AG09309 (cell line): ENCODE measurements at places on chromosomes 3 and 15.

DNA sequence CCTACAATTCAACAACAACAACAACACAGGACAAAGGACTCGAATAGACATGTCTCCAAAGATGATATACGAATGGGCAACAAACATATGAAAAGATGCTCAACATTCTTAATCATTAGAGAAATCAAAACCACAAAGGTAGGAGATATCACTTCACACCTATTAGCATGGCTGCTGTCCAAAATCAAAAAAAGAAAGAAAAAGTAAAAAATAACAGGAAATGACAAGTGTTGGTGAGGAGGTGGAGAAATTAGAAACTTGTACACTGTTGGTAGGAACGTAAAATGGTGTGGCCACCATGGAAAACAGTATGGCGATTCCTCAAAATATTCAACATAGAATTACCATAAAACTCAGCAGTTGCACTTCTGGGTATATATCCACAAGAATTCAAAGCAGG, 312.3 kb upstream of the STT3B start:
- no peak for DNase-seq

DNA sequence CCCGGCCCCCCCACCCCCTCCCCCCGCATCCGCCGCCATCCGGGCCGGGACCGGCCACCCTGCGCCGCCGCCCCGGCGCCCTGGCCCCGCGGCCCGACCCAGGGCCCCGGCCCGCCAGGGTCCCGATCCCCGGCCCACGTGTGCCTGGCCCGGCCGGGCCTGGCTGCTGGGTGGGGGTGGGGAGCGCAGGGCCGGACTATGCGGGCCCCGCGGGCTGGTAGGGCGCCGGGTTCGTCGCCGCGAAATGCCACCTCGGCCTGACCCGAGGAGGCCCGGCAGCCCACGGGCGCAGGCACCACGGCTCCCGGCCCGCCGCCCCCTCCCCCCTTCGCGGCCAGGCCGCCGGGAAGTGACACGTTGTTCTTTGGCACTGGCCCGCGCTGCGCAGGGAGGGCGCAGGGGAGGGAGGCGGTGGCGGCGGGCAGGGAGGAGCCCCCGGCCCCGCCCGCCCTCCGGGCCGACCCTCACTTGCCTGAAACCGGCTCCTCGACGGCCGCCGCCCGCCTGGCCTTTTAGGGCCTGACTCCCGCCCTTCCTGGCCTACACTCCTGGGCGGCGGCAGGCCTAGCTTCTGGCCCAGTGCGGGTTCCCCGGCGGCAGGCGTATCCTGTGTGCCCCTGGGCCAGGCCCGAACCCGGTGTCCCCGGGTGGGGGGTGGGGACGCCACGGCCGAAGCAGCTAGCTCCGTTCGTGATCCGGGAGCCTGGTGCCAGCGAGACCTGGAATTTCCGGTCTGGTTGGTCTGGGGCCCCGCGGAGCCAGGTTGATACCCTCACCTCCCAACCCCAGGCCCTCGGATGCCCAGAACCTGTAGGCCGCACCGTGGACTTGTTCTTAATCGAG, 515 bp downstream of the EIF4G1 start:
- DNase-seq: no peak

GRCh38 chr3:192444096-192444790, 283.1 kb downstream of the FGF12 start:
- peak; percentile 17 for DNase-seq

- DNase-seq: no peak
Measured at GRCh38 chr3:126026761-126027160, 57.2 kb downstream of the SLC41A3 start.

- DNase-seq: peak; percentile 44
Measured at GRCh38 chr3:175005881-175006280, 146.7 kb downstream of the NAALADL2 start.

DNA sequence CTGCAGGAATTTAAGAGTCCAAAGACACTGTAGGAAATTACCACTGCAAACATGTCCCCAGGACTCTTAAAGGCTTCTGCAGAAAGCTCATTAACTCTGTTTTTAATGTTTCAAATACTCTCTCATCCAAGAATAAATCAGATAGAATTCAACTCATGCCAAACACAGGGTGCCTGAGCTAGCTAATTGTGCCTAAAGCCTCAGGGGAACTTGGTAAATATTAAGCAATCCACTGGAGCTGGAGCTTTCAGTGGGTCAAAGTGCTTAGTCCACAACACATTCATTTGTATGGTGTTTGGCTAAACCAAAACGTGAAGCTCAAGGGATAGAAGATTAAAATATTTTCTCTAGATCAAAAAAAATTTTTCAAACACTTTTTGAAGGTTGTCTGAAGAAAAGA, 131.4 kb downstream of the THRB start:
- no peak for DNase-seq
